ENCODE measurements at places on chromosomes 4 and X.

- no peak for DNase-seq
Observed at GRCh38 chr4:164989471-164989870, 12.0 kb upstream of the TRIM61 start.

DNA sequence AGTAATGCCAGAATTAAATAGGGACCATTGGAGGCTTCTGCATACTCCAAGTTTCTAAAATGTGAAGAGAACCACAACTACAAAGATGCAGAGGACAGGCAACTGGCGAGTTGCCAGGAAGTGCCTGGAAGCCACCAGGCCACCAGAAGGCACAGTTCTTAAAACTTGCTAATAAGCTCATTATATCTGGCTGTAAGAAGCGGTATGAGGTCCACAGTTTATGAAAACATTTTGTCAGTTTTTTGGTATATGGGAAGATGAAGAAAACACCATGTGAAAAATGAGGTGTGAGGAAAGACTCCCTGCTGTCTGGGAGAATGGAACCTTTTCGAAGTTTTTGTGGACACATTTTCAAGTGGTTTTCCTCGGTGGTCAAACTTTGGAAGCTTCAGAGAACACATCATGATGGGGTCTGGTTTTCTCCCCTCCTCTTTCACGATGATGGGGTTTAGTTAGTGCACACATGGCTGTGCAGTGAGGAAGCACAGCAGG, 202.7 kb downstream of the NR3C2 start:
- no peak for DNase-seq

DNA sequence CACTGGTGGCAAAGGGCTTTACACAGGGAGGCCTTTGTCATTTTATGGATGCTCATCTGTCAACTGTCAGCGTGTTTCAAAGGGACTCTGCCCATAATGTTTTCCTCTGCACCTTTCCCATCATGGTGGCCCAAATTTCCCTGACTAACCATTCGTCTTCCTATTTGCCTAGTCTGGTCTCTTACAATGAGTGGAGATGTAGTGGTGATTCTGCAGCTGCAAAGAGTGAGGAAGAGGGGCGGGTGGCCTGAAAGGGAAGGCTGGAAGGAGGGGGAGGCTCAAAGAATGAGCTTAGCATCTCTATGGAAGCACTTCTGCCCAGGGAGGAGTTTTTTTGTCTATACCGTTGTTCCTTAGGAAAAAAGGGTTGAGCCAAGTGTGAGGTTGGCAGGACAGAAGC, 447.5 kb downstream of the NKX6-1 start:
- no peak for DNase-seq

DNA sequence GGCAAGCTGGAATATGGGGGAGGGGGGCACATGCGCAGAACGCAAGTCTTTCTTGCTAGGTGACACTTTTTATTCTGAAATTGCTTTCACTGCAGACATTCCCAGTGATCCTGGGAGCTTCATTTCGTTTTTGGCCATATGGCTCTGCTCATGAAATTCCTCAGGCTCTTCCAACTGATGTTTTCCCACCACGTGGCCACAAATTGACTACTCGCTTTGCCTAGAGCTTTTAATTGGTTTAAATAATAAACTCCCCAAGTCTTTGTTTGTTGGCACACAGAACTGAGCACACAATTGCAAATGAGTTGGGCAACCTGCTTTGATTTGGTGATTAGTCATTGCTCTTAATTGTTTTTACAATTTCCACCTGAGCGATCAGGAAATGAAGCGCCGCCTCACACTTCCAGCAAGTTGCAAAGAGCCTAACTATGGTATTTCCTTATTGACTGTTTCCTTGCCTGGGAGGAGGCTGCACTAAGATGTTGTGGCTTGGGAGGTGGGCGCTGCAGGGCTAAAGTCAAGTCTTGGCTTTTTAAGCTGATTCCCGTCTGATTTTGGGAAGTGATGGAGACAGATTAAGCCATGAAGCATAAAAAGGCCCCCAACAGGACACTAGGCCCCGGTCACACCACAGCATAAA, 282.5 kb downstream of the ZIC3 start:
- DNase-seq = no peak

DNA sequence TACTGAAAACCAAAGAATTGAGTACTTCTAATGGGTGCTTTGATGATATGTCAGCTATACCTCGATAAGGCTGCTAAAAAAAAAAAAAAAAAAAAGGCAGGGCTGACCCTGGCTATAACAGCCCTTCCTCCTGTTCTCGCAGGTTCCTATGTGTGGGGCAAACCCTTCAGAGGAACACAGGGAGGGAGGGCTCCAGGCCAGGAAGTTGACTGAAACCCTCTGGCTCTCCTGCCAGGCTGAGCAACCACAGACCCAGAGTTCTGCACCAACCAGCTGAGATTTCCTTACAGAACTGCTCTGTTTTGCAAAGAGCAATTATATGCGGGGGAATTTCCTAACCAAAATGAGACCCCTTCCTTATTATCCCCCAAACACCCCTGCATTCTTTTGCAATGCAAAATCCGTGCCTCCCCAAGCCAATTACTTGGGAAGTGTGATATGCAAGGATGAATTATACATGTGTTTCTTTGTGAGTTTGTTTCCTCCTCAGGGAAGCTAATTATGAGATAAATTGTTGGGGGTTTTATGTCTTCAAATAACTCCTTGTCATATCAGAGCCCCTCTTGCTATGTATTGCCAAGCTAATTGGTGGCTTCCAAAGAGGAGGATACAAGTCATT, 45.6 kb downstream of the PDHA1 start:
- no peak for DNase-seq

DNA sequence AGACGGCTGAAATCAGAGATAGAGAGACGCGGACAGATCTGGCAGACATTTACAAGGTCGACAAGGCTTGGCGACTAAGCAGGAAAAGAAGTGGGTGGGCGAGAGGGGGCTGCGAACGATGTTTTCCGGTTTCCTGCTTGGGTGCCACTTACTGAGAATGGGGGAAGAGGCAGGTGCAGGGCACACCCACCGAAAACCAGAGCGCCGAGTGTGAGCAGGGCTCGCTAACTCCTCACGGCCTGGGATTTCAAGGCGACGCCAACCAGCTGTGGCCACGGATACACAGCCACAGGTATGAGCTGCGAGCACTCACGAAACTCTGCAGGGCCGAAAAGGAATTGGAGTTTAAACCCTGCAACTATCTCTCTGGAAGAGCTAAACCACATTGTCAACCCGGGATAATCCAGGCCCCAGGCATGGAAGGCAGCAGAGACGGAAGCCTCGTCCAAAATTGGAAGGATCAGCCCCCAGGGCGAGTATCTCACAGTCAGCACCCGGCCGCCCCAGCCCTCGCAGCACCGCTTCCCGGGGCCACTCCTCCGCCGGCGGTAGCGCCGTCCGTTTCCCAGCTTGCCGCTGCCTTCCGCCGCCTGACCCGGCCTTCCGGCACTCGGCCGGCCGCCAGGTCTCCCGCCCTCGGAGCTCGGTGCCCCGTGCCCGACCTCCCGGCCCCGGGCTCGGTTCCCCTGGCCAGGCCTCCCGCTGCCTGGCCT, 778 bp downstream of the CASP3 start:
- DNase-seq = peak; percentile 62

DNA sequence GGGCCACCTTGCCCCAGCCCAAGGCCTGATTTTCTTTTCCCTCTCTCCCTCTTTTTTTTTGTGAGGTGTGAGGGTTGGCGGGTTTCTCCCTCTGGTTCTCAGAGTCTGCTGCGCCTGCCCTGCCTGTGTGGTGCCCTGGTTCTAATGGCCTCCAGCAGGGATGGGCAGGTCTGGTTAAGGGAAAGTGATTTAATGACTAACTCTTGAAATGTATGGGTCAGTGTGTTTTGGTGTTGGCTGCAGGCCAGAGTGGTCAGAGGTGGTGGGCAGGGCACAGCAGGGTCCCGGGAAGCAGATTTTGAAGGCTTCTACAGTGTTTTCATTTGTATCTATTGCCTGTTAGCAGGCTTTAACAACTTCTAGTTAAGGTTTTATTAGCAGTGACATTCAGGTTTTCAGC, 39.0 kb downstream of the JADE1 start:
- DNase-seq = no peak

DNA sequence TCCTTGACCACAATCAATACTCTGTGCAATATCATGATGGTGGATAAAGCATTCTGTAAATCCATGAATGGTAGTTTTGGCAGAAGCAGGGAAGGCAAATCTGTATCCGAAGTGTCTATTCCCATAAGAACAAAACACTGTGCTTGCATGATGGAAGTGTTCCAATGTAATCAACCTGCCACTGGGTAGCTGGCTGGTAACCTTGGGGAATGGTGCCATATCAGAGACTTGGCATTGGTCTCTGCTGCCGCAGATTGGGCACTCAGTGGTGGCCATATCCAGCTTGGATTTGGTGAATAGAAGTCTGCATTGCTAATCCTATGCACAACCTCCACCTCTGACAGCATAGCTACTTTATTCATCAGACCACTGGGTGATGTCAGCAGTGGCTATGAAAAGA, 114.3 kb upstream of the EMCN start:
- no peak for DNase-seq

DNA sequence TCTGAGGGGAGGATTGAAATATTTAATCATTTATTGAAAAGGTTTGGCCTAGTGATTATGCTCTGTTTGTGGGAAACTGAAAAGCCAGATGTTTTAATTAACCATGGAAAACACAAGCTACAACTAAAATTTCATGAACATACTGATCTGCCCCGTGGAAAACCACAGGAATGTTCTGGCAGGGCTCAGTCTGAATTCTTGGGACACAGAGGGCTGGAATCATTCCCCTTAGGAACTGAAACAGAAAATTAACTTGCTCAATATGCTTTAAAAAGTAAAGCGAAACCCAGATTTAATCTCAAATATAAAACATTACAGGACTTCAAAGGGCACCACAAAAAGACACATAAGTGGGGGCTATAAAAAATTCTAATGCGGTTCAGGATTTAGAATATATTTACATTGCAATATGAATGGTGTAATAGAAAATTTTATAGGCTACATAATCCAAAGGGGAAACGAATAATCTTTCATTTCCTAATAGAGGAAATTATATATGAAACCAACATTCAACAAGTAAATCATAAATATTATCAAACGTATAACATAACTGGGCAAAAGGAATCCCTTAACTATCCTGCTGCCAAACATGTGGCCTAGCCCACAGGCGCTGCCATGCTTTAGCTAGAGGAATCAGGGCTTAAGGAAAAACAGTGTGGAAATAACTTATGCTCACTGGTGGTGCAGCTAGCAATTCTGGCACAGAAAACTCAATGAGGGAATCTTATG, 70.9 kb downstream of the APBB2 start:
- peak; percentile 95 for DNase-seq

GRCh38 chr4:67437974-67438713, 107.2 kb downstream of the CENPC start:
- peak; percentile 73 for DNase-seq

GRCh38 chrX:41913476-41913875, 9.9 kb downstream of the CASK start:
- no peak for DNase-seq

DNA sequence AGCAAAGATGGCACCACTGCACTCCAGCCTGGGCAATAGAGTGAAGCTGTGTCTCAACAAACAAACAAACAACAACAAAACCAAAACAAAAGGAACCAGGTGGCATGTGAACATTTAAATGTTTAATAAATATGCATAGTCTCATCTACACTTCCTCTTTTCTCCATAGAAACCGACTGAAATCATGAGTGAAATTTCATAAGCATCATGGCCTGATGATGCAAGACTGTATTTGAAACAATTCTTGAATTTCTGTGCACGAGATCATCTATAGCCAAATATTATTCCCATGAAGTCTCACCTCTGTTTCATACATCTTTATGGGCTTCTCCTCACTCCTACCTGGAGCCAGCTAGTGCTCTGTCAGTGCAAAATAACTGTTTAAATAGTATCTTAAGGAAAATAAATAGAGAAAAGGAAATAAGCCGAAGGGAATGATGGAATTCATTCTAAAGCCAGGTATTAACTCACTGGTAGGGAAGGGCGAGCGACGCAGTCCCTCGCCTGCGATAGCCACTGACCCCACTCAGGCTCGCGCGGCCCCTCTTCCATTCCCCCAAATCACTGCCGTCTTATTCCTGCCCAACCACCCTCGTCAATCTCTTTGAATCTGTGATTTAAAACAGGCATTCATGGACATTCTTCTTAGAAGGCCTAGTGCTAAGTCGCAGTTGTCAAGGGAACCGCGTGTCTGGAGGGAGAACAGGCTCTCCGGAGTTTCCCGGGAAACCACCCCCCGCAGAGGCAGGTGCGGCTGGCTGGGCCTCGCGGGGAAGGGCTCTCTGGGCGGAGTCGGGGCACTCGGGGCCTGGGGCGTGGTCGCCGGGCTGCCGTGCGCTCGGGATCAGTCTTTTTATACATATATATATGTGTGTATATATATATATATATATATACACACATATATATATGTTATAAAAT, 52.4 kb upstream of the TRIM2 start:
- DNase-seq = peak; percentile 43

DNA sequence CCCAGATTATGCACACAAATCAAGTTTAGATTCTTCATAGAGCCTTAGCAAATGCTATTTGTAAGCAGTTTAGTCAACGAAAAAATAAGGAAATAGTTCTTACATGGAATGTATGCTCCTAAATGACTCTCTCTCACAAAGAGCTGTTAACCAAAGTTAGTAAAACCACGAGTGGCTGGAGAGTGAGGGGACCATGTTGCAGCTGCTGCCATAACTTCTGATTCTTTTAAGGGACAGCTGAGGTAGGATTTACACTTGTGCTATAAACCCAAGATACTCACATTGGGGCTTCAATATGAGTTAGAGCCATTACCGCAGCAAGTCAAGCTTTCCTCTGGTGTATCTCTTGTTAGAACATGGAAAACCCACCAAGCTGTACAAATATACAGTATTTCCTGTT, 2.7 kb downstream of the DOCK11 start:
- DNase-seq = no peak

- no peak for DNase-seq
Observed at GRCh38 chr4:32477518-32477917, 1757.3 kb downstream of the PCDH7 start.

DNA sequence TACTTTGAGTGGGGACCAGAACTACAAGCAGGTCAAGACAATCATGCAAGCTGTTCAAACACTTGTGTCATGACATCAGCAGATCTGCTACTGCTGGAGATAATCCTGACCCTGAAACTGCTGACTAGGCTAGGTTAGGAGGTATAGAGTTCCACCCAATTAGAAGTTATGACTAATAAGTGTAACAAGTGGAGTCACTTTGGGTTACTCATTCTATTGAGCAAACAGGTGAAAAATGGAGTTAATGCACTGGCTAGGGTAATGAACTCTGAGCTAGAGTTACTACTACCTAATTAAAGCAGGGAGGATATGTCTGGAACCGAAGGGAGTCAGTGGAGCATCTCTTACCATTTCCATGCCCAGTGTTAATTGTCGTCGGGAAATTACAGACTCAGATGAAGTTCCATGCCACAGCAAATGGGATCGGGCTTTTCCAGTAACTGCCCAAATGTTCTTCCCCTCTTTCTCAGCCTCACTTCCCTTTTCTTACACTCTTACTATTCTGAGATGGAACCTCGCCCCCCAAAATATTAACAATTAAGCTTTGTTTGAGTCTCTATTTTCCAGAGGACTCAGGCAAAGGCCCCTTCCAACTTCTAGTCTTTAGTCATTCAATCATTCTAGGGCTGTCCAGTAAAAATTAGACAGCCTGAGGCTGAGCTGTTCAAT, 19.8 kb upstream of the MANBA start:
- no peak for DNase-seq

Data from fibroblast of skin of back (primary cell).